GM23248 (cell line): ENCODE measurements at places on chromosomes 12 and 14. TPM values are rescaled to one million over a fixed set of nuclear protein-coding genes. Genes with fewer than 3 reads are reported as not detected.
A peak's percentile ranks its signal among the peaks of the same experiment; 100 is the strongest.

TMTC3 gene
- total RNA-seq, result 59.1 and 96.9 TPM in 2 replicates

P2RX2 gene
- not detected in 2 replicates for total RNA-seq

TSHR gene
- total RNA-seq, result not detected in 2 replicates

HOXC9 gene
- 2.5 and 3.7 TPM in 2 replicates for total RNA-seq

GRCh38 chr14:29650554-29651269 lies 276.9 kb downstream of the PRKD1 start:
- H3K27ac ChIP-seq, result no peak overlapping the region
- DNase-seq, result no peak
- no peak overlapping the region for H3K4me3 ChIP-seq
- no peaks in the 10 kb centered on the region for H3K27me3 ChIP-seq
- peaks cover 23% of the 10 kb centered on the region; the same call in 1 of the 2 replicates for H3K36me3 ChIP-seq
- peaks cover 15% of the 10 kb centered on the region for H3K4me1 ChIP-seq

DNA sequence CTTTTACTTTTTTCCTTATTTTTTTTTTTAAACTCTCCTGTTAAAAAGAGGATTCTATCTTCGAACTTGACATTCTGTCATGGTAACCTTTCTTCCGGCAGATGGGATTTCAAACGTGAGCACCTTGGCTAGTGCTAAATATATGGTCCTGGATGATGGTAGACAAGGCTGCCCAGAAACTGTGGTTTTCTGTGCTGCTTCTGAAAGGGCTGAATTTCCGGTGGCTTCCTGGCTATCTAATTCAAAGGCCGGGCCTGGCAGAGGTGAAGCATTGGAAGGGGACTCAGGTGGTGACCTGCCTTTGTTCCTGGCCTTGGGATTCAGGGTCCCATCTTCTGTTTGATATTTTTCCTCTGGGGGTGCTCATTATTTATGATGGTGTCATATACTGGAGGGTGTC lies 118.6 kb upstream of the MYL2 start:
- DNase-seq, result no peak
- no peak overlapping the region for H3K4me3 ChIP-seq
- no peaks in the 10 kb centered on the region for H3K36me3 ChIP-seq
- no peak overlapping the region for H3K27ac ChIP-seq

GRCh38 chr14:52352061-52352491 lies 38.0 kb downstream of the PTGER2 start:
- peak overlapping the region; percentile 76 for H3K27ac ChIP-seq
- H3K4me1 ChIP-seq, result peaks cover 72% of the 10 kb centered on the region
- no peaks in the 10 kb centered on the region for H3K27me3 ChIP-seq
- no peaks in the 10 kb centered on the region for H3K36me3 ChIP-seq
- peak; percentile 38 for DNase-seq

DNA sequence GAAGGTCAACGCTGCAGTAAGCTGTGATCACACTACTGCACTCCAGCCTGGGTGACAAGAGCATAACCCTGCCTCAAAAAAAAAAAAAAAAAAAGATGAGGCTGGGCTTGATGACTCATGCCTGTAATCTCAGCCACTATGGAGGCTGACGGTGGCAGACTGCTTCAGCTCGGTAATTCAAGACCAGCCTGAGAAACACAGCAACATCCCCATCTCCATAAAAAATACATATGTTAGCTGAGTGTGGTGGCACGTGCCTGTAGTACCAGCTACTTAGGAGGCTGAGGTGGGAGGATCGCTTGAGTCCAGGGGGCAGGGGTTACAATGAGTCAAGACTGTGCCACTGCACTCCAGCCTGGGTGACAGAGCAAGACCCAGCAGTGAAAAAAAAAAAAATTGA lies 50.4 kb downstream of the GXYLT1 start:
- H3K27ac ChIP-seq, result no peak overlapping the region
- H3K4me1 ChIP-seq, result peaks cover 30% of the 10 kb centered on the region
- peak; percentile 72 for DNase-seq
